ENCODE measurements at places on chromosomes 2 and 18.

DNA sequence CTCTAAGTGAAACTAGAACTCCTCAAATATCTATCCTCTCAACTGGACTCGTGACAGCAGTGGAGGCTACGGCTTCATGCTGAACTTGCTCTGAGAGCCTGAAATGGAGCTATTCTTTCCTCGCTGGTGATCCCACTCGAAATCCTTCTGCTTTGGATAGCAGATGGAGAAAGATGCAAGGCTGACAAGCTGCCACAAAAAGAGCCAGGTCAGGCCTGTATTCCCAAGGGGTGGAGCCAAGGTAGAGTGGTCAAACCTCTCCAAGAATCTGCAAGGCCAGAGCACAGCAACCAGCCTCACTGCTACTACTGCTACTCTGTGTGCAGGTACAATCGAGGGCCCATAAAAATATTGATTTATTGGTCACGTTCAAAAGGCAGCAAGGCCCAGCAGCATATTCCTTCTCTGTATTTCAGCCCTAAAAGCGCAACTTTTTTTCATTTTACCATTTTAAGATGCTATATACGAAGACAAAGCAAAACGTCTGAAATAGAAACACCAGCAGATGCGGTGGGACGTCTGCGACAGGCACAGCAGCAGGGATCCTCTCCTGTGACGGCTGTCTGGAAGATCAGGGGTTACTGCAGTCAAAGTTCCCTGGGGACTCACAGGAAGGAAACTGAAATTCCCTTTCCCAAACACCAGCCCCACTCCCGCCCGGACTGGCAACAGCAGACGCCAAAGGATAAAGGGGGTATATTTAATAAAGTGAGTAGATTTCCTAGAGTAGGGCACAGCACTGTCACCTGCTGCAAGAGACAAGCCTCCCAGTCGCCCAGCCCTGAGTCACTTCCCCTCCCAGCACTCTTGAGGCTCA lies 2.4 kb downstream of the SPRED2 start:
- DNase-seq = no peak

- DNase-seq = no peak
Observed at GRCh38 chr2:241019441-241020139, 21.2 kb downstream of the SNED1 start.

DNA sequence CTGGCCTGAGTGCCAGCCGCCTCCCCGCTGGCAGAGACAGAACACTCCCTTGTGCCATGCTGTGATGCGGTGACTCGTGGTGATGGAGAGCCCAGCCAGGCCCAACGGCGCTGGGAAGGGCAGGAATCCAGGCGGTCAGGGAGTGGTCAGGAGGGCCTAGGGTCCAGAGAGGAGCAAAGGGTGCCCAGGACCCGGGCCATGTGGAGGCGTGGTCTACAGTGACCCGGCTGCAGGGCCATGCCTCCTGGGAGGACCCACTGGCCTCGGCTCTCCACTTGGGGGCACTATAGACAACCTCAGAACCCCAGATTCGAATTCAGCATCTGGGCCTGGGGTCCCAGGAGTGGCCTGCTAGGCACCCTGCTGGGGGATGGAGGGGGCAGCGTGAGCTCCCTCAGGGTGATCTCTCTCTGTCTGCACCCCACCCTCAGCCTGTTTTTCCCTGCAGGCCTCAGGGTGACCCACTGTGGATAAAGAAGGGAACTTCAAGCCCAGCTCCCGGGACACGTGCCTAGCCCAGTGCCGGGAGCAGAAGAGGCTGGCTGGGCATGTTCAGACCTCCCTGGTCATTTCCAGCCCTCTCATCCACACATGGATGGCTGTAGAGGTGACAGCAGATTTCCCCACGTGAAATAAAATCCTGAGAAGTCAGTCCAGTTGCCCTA lies 13.0 kb downstream of the AMER3 start:
- DNase-seq = no peak

GRCh38 chr18:61502472-61502871 lies 169.2 kb downstream of the CDH20 start:
- DNase-seq = peak; percentile 68
